ENCODE measurements at places on chromosomes 3 and 15. TPM values are rescaled to one million over a fixed set of nuclear protein-coding genes. Genes with fewer than 3 reads are reported as not detected.

DNA sequence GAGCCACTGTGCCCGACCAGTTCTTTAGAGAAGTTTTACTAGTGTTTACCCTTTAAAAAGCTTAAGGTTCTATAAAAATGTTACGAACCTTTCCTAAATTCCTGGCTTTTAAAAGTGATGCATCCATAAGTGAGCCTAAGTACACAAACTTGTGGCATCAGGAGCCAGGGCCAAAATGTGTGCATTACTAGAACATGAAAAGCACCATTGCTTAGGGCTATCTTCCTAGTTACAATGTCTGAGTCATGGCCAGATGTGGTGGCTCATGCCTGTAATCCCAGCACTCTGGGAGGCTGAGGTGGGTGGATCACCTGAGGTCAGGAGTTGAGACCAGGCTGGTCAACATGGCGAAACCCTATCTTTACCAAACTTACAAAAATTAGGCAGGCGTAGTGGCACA lies 39.9 kb downstream of the LEO1 start:
- DNase-seq: peak; percentile 14

GRCh38 chr15:64905119-64905831 lies 6.4 kb upstream of the ANKDD1A start:
- DNase-seq: peak; percentile 43

DNA sequence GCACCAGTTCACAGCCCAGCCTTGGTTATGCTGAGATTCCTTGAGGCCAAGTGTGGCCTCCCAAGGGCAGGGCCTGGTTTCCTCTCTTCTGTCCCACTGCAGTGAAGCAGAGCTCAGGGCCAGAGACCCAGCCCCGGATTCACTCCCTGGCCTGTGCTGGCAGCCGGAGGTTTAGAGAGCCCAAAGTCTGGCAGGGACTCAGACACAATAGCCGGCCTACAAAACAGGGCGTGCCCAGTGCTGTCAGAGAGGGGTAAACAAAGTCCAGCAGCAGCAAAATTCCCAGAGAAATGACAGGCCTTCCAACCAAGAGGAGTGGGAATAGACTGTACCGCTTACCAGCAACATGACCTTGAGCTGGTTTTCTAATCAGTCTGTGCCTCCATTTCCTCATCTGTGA lies 14.0 kb downstream of the VIPR1 start:
- DNase-seq: no peak

DNA sequence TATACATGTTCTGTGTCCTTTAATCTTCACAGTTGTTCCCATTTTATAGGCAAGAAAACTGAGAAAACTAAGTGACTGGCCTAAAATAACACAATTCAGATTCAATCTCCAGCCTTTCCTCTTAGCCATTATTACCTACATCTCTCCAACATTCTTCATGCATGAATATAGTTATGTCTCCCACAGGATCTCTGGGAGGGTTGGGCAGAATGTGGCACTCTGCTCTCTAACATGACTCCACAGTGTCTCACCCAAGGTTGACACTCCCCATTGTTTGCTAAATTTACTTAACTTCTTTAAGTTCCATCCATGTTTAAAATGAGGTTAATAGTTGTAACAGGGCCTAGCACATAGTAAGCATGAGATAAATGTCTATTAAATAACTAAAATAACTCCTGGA lies 276.3 kb downstream of the ERC2 start:
- DNase-seq: no peak

Gene SPINT1
- 144 TPM for total RNA-seq

Gene PHLDB2
- total RNA-seq: 109 TPM

DNA sequence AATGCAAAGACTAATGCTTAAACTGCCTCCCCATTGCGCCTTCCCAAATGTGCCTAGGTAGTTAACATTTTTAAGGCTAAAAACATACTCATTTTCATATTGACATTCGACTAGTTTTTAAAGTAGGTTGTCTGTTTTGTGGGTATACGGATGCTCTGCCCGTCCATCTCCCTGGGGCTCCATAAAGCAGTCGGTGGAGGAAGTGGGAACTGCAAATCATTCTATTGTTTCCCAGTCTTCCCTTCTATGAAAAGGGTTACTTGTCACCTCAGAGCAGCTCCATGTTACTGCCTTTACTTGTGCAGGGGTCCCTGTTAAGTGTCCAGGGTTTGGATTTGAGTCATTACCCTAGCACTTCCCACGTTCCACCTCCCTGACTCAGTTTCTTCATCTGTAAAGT lies 10.9 kb downstream of the CHCHD6 start:
- DNase-seq: no peak

Data from renal cortical epithelial cell (primary cell).